ENCODE measurements at places on chromosomes 3 and 15. TPM values are rescaled to one million over a fixed set of nuclear protein-coding genes. Genes with fewer than 3 reads are reported as not detected.

DNA sequence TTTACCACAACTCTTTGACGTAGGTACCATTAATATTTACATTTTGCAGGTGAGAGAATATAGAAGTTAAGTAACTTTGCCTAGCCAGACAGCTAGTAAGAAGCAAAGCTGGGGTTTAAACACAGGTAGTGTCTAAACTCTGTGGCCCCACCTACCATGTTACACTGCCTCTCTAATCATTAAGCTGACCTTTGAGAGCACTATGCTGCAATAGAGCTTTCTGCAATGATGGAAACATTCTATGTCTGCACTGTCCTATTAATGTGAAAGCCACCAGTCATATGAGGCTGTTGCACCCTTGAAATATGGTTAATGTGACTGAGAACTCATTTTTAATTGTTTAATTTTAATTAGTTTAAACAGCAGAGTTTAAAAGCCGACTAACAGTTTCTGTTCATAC lies 6.3 kb upstream of the RARB start:
- no peak for DNase-seq

DNA sequence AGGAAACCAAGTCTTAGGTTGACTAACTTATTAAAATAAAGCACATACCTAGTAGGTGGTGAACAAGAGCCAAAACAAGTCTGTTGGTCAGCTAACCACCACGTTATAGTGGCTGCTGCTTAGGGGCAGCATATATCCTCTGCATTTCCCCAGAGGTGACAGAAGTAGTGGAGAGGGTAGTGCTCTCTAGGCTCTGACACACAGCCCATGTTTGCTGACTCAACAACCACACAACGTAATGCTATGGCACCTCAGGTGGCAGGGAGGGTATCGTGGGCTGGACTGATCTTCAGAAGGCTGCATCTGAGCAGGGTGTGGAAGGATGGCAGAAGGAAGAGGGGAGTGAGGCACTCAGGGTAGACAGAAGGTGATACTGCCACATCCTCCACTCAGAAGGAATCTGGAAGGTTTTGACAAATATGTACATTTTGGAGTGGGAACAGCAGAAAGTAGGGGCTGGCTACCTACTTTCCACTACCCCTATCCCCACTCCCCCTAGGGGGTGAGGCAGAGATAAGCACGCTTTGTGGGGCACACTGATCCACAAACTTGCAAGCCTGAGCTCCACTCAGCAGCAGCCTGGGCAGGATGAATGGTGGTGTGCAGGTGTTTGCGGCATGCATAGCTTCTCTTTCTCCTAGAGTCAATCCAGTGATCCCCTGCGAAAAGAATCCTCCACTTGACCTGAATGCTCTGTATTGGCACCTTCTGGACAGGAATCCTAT lies 178.1 kb downstream of the RORA start:
- no peak for DNase-seq

GRCh38 chr3:27253831-27254230 lies 115.4 kb downstream of the NEK10 start:
- DNase-seq: no peak

- DNase-seq: no peak
These were observed 26.1 kb upstream of the ZNF280D start for GRCh38 chr15:56759450-56759845.

The ARGFX gene
- total RNA-seq: not detected

The PAK2 gene
- 41.7 TPM for total RNA-seq

DNA sequence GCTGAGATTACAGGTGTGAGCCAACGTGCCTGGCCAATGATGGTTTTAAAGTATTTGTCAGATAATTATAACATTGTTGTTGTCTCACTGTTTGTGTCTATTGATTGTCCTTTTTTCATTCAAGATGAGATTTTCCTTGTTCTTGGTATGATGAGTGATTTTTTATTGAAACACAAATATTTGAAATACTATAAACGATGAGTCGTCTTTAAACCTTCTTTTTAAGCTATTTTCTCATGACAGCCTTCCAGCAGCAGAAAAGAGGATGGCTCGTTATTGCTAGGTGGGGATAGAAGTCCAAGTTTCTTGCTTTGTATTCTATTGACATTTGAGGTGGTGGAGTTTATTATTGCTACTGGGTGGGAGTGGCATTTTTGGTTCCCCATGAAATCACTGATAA lies 61.7 kb upstream of the MDFIC2 start:
- no peak for DNase-seq

DNA sequence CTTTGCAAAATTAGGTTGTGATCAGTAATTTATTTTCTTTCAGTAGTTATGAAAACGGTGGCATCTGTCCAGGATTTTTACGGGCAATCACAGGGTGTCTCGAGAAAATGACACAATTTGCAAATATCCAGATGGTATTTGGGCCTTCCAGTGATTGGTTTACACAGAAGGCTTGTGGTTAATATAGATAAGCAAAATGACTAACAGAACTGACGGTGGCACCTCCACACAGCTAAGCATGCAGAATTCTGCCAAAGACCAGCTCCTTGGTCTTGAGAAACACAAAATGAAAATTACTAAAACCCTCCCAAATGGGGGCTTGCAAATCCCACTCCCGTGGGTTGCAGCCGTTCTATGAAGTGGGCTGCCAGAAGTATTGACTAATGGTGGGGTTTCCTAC lies 5.5 kb downstream of the ARHGEF3 start:
- no peak for DNase-seq

DNA sequence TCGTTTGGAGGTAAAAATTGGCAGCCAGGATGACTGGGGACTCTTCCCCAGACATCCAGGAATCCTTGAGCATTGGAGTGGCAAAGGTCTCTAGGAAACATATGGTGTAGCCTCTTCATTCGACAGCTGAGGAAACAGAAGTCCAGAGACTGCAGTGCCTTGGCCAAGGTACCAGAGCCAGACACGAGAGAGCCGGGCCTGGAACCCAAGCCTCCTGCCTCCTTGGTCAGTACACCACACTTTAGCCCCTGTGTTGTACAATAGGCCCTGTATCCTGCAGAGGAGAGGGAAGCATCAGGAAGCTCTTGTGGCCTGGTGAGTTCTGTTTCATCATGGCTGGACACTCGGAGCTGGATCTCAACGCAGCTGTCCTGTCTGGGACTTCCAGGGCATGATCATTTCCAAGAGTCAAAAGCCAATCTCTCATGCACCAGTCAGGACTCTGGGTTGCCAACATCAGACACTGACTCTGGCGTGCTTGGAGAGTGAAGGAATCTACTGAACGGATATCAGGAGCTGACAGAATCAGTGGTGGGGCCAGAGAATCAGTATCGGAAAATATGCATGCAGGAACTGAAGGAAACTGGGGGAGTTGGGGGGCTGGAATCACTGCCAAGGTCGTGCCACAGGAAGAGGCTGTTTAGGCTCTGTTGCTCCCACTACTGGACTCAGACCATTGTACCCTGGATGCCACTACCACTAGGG lies 6.4 kb upstream of the MINAR1 start:
- DNase-seq: no peak

GRCh38 chr15:88624156-88624970 lies 3.2 kb downstream of the AEN start:
- DNase-seq: no peak

DNA sequence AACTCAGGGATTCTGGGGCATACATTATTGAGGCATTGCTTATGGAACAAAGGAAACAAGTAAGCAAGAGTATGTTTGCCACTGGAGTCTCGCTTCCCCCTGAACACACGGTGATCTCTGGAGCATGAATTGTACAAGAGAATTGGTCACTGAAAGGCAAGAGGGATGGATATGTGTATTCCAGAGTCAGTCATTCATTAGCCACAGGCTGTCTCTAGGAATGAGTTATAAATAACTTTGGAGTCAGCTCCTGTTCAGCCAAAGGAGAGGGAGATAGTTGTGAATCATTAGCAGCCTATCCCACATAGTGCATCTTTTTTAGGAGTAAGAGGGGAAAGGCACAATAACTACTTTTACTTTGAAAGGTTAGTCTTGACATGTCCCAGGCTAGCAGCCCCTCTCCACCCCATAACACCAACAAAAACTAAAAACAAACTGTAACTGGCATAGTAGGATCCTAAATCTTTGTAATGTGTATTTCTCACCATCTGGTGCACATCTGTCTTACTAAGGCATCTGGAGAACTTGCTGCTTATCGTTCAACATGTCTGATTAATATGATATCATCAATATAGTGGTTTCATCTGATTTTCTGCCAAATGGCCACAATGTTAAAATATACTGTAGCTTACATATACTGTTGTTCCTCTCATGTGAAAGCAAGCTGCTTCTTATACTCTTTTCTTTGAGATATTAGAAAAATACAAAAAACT lies 462.2 kb downstream of the GRM7 start:
- no peak for DNase-seq

The LRTM1 gene
- total RNA-seq: not detected

The PPP1R14D gene
- not detected for total RNA-seq

- no peak for DNase-seq
These were observed 81.8 kb downstream of the CLASP2 start for GRCh38 chr3:33636125-33636850.

The GOLGA6L10 gene
- total RNA-seq: 0.42 TPM

Data from thoracic aorta (tissue), 2 donors.